Activated naive CD8-positive, alpha-beta T cell treated with anti-CD3 and anti-CD28 coated beads, Interleukin-2, amount 10 ng/mL, durations not matched to agents 7 days and 5 days (primary cell): ENCODE measurements at places on chromosomes 2 and 18. TPM values are rescaled to one million over a fixed set of nuclear protein-coding genes. Genes with fewer than 3 reads are reported as not detected.

GRCh38 chr18:49028801-49029506 lies 78.2 kb upstream of the SMAD7 start:
- peaks cover 23% of the 10 kb centered on the region for H3K4me1 ChIP-seq
- no peak overlapping the region for H3K4me3 ChIP-seq
- no peaks in the 10 kb centered on the region for H3K36me3 ChIP-seq

Gene SAG
- not detected for total RNA-seq

Gene NEU2
- not detected for total RNA-seq

Gene OTX1
- not detected for total RNA-seq

Gene CCDC141
- 11.8 TPM for total RNA-seq

DNA sequence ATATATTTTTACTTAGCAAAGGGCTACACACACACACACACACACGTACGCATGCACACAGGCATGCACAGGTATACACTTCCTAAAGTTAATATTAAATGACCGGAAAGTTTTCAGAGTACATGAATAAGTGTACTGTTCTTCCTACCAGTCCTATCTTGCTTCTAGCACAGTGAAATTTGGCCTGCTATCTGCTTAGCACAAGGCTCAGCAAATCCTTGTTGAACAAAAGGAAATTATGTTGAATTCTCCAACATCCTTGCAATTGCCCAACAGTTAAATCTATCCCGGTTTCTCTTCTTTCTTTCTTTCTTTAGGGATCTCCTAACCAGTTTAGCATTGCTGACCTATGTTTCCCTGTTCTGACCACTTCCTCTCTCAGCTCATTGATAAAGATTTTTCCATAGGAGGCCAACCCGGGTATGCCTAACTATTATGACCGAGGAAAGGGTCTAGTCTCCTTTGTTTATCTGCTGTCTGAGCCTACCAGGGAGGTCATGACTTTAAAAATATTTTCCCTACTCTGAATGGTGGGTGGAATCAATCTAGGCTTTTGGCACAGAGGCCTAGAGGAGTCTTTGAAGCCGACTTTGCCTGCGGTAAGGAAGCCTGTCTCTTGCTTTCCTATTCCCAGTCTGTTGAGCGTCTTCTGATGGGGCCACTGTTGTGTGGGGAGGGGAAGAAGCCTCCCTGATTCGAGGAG lies 400.7 kb downstream of the HRH4 start:
- H3K4me1 ChIP-seq, result no peaks in the 10 kb centered on the region
- H3K27ac ChIP-seq, result no peak overlapping the region
- no peaks in the 10 kb centered on the region for H3K36me3 ChIP-seq
- no peak for DNase-seq
- no peak overlapping the region for H3K4me3 ChIP-seq

DNA sequence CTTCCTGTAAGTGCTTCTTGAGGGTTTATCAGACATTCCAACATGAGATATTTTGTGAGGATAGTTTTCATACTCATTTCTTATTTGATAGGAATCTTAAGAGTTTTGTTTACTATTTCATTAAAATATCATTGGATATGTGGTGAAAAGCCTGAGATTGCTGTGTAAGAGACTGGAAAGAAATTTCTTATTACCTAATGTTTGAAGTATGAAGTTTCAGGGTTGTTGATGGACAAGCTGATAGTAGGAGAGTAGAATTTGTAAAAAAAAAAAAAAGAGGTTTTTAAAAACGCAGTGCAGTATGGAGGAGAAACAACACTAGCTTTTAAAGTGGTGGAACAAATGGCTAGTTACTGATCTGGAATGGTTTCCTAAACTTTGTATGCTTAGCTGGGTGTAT lies 7.7 kb downstream of the EPB41L5 start:
- H3K4me3 ChIP-seq, result no peak overlapping the region
- no peaks in the 10 kb centered on the region for H3K4me1 ChIP-seq
- H3K36me3 ChIP-seq, result peaks cover 18% of the 10 kb centered on the region
- H3K27ac ChIP-seq, result no peak overlapping the region

Gene PSTPIP2
- total RNA-seq, result 12.9 TPM

- DNase-seq, result no peak
- no peaks in the 10 kb centered on the region for H3K36me3 ChIP-seq
- no peaks in the 10 kb centered on the region for H3K27me3 ChIP-seq
- no peak overlapping the region for H3K4me3 ChIP-seq
- H3K4me1 ChIP-seq, result no peaks in the 10 kb centered on the region
- no peak overlapping the region for H3K27ac ChIP-seq
Measured at GRCh38 chr2:206354129-206354528, 79.7 kb downstream of the ZDBF2 start.

DNA sequence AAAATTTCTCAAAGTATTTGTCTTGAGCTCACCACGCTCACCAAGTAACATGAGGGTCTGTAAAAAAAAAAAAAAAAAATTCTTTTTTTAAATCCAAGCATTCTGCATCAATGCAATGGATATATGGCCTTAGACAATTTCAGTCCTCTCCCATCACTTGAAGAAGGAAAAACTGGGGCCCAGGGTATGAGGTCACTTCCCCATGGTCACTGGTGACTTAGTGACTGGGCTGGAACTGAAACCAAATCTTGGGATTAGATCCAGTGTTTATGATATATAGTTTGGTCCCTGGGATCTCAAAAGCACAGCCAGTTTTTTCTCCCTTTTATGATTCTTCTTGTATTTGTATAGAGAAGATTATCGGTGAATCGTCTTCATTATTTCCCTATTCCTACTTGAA lies 477.9 kb upstream of the TNP1 start:
- H3K27me3 ChIP-seq, result peaks cover 6% of the 10 kb centered on the region
- no peak for DNase-seq
- no peak overlapping the region for H3K4me3 ChIP-seq
- no peaks in the 10 kb centered on the region for H3K36me3 ChIP-seq
- no peaks in the 10 kb centered on the region for H3K4me1 ChIP-seq
- no peak overlapping the region for H3K27ac ChIP-seq

Gene MATN3
- not detected for total RNA-seq

DNA sequence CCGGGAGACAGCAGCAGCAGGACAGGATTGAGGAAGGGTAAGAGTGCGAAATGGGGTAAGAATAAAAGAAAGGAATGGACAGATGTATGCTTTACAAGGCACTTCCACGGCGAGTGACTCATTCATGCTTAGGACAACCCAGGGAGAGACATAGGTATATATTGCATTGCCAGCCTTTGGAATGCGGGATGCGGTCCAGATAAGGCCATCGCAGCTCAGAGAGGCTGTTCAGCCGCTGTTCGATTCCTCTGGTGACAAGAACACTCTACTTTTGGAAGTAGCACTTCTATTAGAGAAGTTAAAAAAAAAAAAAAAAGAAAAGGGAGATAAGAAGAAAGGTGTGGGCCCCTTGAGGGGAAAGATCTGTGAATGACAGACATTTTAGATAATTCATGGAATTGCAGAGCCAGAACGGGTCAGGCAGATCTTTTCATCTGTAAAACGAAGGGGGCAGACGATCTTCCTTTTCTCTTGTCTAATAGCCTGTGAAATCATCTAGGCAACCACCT lies 819 bp upstream of the NCOA1 start:
- H3K27me3 ChIP-seq, result no peaks in the 10 kb centered on the region
- H3K36me3 ChIP-seq, result peaks cover under 1% of the 10 kb centered on the region

- no peaks in the 10 kb centered on the region for H3K4me1 ChIP-seq
- DNase-seq, result no peak
- H3K36me3 ChIP-seq, result no peaks in the 10 kb centered on the region
Measured at GRCh38 chr2:43484323-43484930, 111.4 kb downstream of the THADA start.

- peaks cover 5% of the 10 kb centered on the region for H3K27me3 ChIP-seq
- H3K4me1 ChIP-seq, result peaks cover 13% of the 10 kb centered on the region
- no peak overlapping the region for H3K27ac ChIP-seq
- DNase-seq, result no peak
- H3K4me3 ChIP-seq, result no peak overlapping the region
Measured at GRCh38 chr2:234095301-234095700, 44.8 kb downstream of the SPP2 start.

Gene SF3B1
- total RNA-seq, result 388 TPM

GRCh38 chr2:37645362-37645761 lies 26.1 kb downstream of the CDC42EP3 start:
- H3K27me3 ChIP-seq, result no peaks in the 10 kb centered on the region
- H3K4me1 ChIP-seq, result peaks cover 42% of the 10 kb centered on the region
- peak overlapping the region; percentile 64 for H3K4me3 ChIP-seq
- no peak for DNase-seq

- no peak overlapping the region for H3K27ac ChIP-seq
- no peak overlapping the region for H3K4me3 ChIP-seq
- no peak for DNase-seq
- H3K4me1 ChIP-seq, result no peaks in the 10 kb centered on the region
- H3K27me3 ChIP-seq, result no peaks in the 10 kb centered on the region
Measured at GRCh38 chr2:241179899-241180298, 8.6 kb upstream of the ANO7 start.

Gene ROCK1
- 74.3 TPM for total RNA-seq

Gene MTX2
- total RNA-seq, result 12.7 TPM

DNA sequence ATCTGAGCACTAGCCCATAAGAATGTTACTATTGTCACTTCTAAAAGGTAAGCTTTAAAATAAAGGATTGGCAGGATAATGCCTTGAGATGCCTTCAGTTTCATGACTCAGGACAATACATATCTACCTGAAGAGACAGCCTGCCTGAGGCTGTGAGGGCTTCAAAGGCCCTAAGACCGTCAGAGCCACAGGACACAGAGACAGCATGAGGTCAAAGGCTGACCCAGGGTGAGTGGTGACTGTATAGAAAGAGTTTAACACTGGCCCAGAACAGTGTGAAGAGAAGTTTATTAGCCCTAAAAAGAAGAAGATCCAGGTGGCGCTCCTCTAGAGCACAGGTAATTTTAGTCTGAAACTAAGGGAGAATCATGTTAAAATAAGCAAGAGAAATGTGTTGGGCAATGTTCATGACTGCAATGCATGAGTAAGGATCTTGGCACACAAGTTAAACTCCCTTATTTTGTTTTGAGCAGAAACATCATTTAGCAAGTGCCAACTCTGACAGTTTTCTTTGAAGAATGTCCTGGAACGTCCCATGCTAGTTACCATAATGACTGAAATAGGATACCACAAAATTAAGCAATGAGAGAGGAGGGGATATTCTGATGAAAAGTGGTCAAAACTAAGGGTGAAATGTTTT lies 78.1 kb upstream of the FAM110C start:
- H3K27ac ChIP-seq, result no peak overlapping the region
- no peaks in the 10 kb centered on the region for H3K4me1 ChIP-seq
- no peaks in the 10 kb centered on the region for H3K36me3 ChIP-seq
- DNase-seq, result no peak
- H3K4me3 ChIP-seq, result no peak overlapping the region
- peaks cover 9% of the 10 kb centered on the region for H3K27me3 ChIP-seq

Gene FBLN7
- 1.1 TPM for total RNA-seq

DNA sequence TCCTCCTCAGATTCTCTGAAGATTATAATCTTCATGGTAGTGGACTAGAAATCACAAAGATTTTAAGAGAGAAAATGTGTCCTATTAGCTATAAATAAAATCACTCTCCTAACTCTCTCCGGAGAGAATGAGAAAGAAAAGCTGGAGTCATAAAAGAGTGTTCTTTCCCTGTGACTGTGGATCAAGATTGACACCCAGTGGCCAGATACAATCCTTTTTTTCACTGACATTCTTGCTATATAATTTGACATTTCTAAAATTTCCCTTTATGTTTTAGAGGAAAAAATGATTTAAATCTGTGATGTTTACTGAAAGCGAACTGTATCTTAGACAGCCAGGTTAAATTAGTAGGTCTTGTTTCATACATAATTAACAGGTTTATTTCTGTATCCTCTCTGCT lies 35.4 kb upstream of the LRP2 start:
- H3K36me3 ChIP-seq, result no peaks in the 10 kb centered on the region
- no peak for DNase-seq
- H3K4me3 ChIP-seq, result no peak overlapping the region
- peaks cover 13% of the 10 kb centered on the region for H3K27me3 ChIP-seq

Gene EFEMP1
- total RNA-seq, result not detected

DNA sequence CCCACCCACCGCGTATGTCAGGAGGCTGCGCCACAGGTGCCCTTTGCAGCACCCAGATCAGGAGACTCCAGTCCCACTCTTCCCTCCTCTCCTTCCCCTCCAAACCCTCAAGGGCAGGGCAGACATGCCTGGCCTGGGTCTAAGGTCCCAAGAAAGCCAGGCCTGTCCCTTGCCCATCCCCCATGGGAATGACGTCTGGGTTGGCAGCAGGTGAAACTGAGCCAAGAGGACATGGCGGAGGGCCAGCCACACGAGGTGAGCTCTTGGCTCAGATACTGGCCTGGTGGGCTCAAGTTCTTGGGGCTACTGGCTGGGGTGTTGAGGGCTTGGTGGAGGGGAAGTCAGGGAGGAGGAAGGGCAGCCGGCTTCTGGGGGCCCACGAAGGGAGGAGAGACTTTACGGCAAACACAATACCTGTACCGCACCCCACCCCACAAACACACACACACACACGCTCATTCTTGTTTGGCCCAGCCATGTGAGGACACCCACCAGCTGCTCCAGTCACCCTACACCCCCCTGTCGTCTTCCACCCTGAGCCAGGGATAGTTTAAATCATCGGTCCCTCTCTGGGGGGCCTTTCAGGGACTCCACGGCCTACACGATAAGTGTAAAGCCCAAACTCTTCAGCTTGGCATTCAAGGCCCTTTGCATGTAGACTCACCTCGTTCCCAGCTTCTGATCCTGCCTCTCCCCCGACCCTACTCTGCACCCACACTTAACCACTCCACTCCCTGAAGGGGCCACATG lies 24.1 kb upstream of the TNS1 start:
- no peak overlapping the region for H3K4me3 ChIP-seq
- no peak for DNase-seq
- H3K27me3 ChIP-seq, result no peaks in the 10 kb centered on the region
- H3K36me3 ChIP-seq, result no peaks in the 10 kb centered on the region
- H3K4me1 ChIP-seq, result no peaks in the 10 kb centered on the region

GRCh38 chr2:19785447-19785846 lies 116.3 kb downstream of the TTC32 start:
- H3K4me1 ChIP-seq, result no peaks in the 10 kb centered on the region
- H3K27ac ChIP-seq, result no peak overlapping the region
- no peak overlapping the region for H3K4me3 ChIP-seq
- peaks cover 3% of the 10 kb centered on the region for H3K27me3 ChIP-seq
- H3K36me3 ChIP-seq, result no peaks in the 10 kb centered on the region

Gene ANKZF1
- 170 TPM for total RNA-seq

DNA sequence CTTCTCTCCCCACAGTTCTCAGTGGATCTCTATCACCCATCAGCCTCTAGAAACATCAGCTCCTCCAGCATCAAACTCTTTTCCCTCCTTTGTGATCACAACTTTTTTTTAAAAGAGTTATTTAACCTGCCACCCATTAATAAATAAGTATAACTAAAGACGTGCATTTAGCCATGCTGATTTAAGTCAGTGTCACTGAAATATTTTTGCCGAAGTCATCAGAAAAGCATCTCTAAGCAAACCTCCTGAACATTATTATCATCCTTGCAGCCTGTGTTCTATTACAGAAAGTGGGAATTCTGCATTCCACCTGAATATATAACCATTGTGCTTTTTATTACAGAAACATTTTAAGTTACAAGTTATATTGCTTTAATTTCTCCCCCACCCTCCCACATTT lies 106.2 kb upstream of the ARHGAP28 start:
- H3K27me3 ChIP-seq, result no peaks in the 10 kb centered on the region
- H3K36me3 ChIP-seq, result no peaks in the 10 kb centered on the region
- no peak overlapping the region for H3K4me3 ChIP-seq
- H3K27ac ChIP-seq, result no peak overlapping the region
- no peak for DNase-seq

Gene VSNL1
- not detected for total RNA-seq
